Activated CD4-positive, alpha-beta T cell treated with anti-CD3 and anti-CD28 coated beads, Interleukin-2, amount 50 U/mL, for 16 hours (primary cell): ENCODE measurements at places on chromosomes 7 and 10.

- no peak for DNase-seq
Observed at GRCh38 chr7:107208024-107208521, 39.3 kb downstream of the HBP1 start.

DNA sequence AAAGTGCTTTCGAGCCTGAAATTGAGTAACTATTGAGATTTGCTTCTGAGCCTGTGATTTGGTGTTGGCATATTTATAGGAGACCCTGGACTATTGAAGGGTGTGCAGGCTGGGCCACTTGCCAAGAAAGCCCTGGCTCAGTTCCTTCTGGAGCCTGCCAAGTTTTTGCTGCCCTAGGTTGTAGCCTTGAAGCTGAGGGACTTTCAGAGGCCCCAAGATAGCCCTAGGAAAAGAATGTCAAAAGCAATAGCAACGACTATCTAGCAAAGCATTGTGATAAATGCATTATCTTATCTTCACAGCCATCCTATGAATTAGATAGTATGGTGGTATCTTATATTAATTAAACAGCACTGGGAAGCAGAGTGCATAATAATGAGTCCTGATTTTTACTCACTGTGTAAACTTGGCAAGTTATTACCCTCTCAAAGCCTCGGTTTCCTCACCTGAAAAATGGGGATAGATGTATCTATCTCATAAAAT is 473.7 kb upstream of the PODXL start:
- DNase-seq: no peak

DNA sequence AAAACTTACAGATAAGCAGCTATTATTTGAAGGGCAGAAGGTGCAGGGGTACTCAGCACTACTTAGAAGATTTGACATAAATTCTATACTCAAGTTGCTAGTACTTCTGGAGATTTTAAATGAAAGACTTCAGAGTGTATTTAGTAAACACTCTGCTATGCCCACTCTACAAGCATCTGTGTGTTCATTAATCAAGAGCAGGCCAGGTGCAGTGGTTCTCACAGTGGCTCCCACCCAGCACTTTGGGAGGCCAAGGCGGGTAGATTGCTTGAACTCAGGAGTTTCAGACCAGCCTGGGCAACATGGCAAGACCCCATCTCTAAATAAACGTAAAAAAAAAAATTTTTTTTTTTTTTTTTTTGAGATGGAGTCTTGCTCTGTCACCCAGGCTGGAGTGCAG is 38.9 kb upstream of the TOMM7 start:
- DNase-seq: no peak

DNA sequence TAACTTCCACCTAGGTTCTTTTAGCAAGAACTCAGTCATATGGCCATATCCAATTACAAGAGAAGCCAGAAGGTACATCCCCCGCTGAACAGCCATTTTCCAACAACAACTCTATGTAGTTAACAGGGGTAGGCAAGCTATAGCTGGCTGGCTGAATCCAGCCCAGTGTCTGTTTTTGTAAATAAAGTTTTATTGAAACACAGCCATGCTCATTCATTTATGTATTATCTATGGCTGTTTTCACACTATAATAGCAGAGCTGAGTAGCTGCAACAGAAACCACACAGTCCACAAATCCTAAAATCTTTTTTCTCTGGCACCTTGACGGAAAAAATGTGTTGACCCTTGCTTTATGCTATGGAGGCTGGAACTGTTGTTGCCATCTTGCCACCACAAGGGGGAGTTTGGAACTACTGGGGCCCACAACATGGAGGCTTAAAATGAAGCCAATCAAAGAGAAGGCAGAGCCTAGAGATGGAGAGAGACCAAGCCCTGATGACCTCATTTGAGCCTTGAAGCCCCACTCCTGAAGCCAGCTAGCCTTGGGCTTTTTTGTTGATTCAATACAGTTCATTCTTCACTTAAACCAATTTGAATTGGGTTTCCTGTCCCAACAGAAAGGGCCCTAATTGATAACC is 33.3 kb upstream of the XPNPEP1 start:
- peak; percentile 58 for DNase-seq

DNA sequence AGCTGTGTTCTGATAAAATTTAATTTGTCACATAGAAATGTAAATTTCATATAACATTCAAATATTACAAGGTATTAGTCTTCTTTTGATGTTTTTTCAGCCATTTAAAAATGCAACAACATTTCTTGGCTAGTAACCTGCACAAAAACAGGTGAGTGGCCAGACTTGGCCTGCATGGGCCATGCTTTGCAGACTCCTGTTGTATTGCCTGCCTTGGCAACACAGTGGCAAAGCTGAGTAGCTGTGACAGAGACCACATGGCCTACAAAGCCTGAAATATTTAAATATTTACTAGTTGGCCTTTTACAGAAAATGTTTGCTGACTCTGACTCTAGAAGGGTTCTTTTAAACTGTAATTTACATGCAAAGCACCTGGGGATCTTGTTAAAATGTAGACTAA is 13.5 kb upstream of the TBX20 start:
- DNase-seq: no peak

DNA sequence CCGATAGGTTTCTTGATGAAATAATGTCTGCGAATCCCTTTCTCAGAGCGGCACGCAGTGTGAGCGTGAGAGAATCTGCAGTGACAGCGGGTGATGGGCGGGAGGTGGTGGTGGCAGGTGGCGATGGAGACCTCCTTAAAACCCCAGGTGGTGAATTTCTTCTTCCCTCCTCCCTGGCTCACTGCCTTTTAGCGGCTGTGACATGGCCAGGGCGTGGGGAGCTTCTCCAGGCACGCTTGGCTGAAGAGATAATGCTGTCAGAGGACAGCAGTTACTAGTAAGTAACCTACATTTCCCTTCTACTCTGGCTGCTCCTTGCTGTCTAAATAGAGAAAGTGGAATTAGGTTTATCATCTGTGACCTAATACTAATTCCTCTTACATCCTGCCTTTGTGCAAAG is 141.4 kb upstream of the INSYN2A start:
- DNase-seq: no peak

- DNase-seq: no peak
Observed at GRCh38 chr10:64115908-64116643, 594.9 kb downstream of the REEP3 start.

- no peak for DNase-seq
Observed at GRCh38 chr7:137946011-137946410, 55.9 kb downstream of the CREB3L2 start.

DNA sequence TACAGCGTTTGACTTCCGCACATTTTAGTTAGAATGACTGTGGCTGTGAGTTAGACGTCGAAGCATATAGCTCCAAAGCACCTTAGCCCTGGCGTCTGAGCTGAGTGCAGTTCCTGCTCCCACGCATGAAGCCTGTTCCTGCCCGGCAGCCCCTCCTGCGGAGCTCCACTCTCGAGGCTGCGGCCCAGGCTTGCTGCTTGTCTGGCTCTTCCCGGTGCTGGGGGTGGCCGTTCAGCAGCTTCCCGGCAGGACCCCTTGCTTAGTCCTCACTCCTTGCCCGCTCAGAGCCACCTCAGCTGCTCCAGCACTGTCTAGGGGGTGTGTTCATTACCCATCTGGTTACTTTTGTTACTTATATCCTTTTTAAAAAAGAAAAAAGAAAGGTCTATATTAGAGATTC is 88.1 kb upstream of the DNAJB6 start:
- DNase-seq: no peak

GRCh38 chr10:11178606-11179515 is 161.2 kb downstream of the CELF2 start:
- peak; percentile 96 for DNase-seq

GRCh38 chr10:52674474-52674873 is 98.1 kb downstream of the MBL2 start:
- DNase-seq: no peak

- DNase-seq: no peak
Observed at GRCh38 chr10:11355592-11355991, 255.9 kb downstream of the USP6NL start.

GRCh38 chr7:76064208-76064970 is 16.5 kb downstream of the MDH2 start:
- no peak for DNase-seq

DNA sequence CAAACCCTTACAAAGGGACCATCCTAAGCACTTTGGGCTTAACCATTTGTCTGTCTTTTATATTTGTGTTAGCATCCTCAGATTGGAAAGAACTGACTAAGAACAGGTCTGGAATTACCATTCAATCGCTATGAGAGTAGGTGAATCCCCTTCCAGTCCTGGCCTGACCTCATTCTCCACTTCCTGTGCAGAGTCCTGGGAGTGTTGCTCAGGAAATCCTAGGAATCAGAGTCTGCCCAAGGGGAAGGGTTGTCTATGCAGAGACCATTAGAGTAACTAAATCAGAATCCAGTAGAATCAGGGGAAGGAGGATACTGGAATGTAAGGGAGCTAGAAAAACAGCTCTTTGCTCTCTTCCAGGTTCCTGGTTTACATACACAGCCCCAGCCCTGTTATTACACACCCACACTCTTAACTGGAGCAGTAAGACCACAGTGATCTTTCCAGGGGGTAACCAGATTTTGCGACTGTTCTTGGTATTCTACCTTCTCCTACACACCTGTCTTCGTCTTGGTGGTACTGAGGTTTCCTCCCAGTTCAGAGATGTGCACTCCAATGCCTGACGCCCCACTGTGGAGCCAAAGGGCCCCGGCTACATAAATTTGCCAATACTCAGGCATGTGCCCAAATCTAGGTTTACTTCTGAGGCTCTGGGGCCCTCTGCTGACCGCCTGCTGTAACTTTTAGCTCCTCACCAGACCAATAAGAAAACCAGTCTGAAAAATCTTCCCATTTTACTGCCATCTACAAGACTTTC is 103.7 kb downstream of the RNF216 start:
- peak; percentile 56 for DNase-seq

- DNase-seq: no peak
Observed at GRCh38 chr10:119535837-119536507, 6.5 kb downstream of the RGS10 start.

DNA sequence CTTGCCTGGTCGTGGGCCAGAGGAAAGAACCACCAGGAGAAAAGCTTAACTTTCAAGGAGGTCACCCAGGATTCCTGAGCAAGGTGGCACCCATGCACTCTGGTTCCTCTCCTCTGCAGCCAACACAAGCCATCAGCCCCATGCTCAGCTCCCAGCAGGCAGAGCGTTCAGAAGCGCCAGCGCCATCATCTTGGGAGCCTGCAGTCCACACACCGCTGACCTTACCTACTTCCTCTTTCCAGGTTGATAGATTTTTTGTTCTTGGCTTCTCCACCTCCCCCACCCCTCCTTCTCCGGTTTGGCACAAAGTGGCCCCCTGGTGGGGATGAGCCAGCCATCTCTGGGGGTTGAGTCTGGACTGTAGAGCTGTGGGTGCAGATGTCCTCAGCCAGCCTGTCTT is 1.7 kb upstream of the WDR86 start:
- DNase-seq: no peak

DNA sequence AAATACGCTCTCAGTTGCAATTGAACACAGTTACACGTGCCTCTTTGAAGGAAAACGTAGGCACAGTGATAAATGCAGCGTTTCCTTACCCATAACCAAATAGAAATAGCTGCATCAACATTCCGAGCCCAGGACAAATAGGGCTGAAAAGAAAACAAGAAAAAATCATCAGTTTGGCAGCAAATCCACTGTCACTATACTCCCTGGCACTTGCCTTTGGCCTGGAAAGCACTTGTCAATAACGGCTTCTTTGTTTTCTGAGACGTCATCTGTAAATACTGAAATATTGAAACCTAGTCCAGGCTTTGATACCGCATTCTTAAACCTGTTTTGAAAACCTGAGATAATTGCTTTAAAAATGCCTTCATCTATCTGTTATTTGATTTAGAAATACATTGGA is 167.2 kb upstream of the AKR1E2 start:
- DNase-seq: no peak

GRCh38 chr7:46932676-46933424 is 649.1 kb downstream of the TNS3 start:
- no peak for DNase-seq

DNA sequence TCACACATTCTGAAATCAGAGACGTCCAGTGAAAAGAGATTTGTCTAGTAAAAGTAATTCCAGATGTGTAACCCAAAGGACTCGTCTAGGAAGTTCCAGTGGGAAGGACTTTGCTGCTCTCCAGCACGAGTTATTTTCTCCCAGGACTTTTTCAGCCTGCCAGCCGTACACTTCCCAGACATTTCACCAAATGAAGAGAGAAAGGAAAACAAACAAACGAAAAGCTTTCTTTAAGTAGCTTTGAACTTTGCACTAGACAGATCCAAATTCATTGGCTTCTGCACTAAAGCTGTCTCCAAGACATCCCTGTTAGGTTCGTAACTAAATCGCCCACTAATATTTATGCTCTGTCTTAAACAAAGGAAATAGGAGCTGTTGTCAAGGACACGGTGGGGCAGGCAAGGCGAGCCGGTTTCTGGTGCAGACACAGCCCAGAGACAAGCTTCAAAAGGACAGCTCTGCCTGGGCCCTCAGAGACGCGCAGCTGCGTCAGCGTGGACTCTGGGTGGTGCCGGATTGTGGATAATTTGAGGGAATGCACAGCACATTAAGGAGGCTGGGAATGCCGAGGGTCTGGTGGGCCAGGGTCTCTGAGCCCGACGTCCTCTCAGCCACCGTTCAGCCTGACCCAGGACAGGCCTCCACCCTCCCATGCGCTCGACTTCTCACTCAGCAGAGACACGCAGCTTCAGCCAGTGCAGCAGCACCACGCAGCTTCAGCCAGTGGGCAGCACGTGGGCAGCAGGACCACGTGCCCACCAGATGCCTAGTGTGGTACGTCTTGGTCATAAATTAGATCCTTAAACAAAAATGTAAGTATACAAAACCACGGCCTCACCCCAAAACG is 64.1 kb upstream of the INSIG1 start:
- DNase-seq: no peak

- DNase-seq: peak; percentile 20
Observed at GRCh38 chr10:15325243-15325943, 45.7 kb downstream of the FAM171A1 start.

DNA sequence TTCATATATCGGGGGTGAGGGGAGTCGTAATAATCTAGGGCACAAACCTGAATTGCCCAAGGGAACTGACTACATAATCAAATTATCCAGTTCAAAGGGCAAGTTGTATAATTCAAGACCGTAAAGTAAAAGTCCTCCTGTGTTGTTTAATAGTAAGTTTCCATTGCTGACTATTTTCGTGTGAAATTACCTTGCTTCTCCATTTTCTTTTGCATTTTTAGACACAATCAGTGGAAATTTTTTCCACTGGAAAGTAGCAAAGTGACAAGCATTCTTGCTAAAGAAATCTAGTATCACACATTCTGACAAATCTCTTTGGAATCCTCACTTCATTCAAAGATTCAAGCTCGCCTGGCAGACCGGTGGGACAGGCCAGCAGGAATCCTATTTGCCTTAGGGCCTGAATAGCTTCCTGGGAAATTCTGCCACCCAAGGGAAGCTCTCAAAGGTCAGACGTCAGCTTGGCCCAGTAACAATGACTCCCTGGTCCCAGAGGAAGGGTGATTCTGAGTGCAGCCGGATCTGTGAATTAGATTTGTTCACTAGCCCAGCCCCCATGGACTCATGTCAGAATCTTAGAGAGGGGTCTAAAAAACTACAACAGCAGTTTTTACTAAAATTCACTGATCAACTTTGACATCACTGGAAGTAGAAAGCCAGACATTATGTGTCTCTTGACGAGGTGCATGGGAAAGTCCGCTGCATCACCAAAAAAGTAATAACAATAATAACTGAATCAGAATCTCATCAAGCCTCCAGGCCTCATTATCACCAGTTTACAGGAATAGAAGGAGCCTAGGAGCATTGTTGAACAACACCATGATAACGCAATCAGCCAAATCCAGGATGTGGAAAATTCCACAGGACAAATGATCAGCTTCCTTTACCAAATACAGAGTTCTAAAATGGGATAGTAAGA is 161.0 kb downstream of the SKIDA1 start:
- DNase-seq: no peak
